ENCODE measurements at places on chromosomes 7 and 10.

DNA sequence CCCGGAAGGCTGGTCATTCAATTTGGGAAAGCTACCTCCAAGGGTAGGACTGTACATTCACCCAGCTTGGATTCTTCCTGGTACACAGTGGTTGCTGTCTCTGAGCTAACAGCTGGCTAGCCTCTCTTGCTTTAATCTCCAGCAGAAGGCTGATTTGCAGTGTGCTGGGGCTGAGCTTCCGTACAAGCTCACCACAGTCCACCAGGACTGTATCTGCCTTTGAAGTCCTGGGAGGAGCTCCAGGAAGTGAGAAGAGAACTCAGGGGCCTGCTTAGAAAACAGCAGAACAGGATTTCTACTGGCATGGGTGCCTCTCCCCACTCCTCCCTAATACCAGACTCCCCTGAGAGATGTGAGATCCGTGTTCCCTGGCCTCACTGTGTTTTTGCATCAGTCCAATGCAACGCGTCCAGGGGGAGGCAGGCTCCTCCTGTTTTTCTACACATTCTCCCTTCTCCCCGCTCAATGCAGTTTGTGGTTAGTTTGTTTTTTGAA, 6.6 kb downstream of the AFAP1L2 start:
- DNase-seq, result no peak

DNA sequence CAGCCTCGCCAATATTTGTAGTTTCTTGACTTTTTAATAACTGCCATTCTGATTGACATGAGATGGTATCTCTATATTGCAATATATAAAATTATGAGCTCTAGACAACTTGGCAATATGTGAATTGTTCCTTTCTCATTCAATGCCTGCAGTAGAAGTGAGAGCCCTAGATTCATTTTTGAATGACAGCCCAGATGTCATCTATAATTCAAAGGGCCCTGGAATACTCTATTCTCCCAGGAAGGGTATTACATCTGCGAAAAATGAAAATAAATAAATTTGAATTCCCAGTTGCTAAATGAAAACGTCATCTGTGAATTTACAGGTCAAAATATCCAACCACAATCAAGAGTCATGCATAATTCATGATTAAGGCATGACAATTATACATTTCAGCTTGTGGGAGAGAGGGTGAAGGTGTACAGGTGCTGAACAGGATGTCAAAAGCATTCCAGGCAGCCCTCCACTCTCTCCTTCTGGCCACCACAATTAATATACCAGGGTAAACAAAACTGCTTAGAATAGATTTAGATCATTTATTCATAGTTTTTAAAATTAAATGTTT, 1147.3 kb downstream of the XPNPEP1 start:
- DNase-seq, result no peak

GRCh38 chr7:108584211-108584610, 14.5 kb downstream of the DNAJB9 start:
- no peak for DNase-seq

- no peak for DNase-seq
Observed at GRCh38 chr10:29709484-29710002, 74.8 kb upstream of the SVIL start.

GRCh38 chr7:123191132-123191531, 8.6 kb downstream of the SLC13A1 start:
- DNase-seq, result no peak

- DNase-seq, result no peak
Observed at GRCh38 chr7:151249034-151249731, 689 bp upstream of the SMARCD3 start.

GRCh38 chr7:83036721-83037380, 125.8 kb downstream of the PCLO start:
- no peak for DNase-seq

DNA sequence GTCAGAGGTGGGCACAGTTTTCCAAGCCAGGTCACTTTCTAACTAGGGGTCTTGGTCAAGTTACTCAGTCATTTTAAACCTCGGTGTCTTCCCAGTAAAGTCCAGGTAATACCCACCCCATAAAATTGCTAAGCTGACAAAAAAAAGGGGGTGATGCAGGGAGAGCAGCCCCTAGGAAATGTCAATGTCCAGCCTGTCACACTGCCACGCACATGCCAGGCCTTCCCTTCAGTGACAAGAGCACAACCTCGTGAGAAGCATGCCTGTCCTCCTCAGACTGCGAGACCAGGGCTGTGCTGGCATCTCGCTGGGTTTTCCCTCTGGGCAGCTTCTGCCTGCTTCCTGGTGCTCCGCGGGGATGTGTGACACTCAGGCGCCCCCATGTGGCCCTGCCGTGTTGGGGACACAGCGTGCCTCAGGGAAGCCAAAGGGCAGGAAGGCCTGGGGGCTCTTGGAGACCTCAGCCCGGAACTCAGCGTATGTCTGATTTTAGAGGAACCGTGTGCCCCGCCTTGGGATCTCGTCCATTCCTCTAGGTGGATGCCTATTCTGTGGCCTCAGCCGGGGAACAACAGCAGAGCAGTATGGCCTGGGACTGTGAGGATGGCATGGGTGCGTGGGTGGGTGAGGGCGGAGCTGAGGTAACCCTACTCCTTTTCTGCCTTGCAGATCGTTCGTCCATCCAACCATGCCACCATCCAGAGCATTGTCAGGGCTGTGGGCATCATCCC, 10.2 kb upstream of the GDF2 start:
- DNase-seq, result no peak

DNA sequence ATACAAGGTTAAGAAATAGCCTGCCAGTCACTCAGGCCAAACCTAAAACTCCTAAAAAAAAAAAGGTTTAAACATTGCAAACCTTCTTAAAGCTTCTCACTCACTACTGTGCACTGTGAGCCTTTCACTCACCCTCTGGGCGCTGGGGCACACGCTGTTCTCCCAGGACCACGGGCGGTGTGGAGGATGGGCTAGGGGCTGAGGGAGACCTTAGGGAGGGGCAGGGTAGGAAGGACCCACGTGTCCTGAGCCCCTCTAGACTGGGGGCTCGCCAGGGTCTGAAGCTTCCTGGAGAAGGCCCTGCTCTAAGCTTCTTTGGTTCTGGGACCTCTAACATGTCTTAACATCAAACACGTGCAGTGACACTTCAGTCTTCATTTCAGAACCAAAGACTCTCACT, 569.8 kb downstream of the DNAJB6 start:
- DNase-seq, result no peak

GRCh38 chr7:953547-954327, 743 bp downstream of the ADAP1 start:
- no peak for DNase-seq

DNA sequence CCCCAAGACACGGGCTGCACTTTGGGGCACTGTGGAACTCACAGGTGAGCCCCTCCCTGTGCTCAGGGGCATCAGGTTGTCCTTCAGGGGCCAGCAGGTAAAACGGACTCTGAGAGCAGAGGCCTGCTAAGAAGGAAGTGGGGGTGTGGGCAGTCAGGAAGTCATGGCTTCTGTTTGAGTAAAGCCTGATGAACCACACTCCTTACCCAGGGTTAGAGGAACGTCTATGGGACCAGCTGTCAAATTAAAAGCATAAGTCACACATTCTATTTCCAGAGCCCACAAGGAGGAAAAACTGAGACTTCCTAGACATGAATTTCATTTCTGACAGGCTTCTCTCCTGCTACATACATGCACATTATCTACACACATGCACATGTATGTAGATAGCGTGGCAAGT, 616.4 kb downstream of the SDK1 start:
- no peak for DNase-seq

DNA sequence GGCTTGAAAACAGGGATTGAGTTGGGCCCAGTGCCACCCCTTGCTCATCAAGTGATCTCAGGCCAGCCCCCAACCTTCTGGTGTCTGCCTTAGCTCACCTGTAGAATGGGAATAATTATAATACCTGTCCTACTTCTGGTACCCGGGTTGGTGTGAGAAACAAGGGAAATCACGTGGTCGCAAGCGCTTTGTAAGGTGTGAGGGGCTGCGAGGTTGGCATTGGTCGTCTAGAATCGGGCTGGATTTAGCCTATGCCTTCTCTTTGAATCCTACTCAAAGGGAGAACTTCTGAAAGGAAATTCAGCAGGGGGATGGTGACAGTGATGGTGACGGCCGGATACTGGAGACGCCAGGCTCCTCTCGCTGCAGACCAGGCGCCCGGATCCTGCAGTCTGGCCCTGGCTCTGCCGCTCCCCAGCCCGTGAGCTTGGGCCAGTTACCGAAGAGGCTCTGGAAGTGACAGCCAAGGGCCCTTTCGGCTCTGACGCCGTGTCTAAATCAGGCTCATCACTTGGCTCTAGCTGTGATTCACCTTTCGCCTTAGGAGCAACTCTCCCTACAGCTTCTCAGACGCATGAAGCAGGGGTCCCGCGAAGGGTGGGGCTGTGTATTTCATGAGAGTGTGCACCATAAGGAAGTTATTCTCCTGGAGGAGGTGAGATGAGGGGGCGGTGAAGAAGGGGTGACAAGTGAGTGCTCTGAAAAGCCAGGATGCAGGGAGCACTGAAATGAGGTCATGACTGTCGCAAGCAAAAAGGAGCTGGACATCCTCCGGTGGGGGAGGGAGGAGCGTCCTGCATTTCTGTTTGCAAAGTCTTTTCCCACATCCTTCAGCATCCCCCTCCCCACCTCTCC, 4.0 kb upstream of the CREB5 start:
- DNase-seq, result no peak

- no peak for DNase-seq
Observed at GRCh38 chr10:117609095-117609795, 66.7 kb downstream of the EMX2 start.

- DNase-seq, result no peak
Observed at GRCh38 chr10:99658622-99659030, 683 bp upstream of the ENTPD7 start.

GRCh38 chr7:46576950-46577349, 655.9 kb upstream of the IGFBP3 start:
- DNase-seq, result no peak

DNA sequence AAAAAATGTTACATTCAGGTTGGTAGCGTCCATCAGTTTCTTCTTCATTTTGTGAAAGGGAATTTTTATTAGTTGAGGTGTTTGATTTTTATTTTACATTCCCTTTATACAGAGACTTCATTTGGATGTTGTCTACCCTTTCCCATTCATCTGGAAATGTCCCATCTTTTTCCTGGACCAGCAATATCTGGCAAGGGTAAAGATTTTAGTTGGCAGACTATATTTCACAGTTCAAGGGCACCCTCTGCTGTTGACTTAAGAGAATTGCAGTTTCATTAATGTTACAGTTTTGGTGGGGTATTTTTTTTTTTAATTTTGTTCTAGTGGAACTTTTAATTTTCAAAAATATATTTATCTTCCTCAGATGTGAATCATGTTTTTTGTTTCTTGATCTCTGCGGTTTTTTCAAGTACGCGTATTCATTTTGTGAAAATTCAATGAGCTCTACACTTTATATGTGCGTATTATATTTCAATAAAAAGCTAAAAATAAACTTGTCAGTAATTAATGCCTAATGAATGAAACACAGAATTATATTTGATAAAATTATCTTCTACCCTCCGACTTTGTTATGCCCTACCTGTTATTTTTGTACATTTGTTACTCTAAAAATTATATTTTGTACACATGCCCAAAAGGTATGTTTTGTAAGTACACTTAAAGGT, 97.9 kb upstream of the KLF14 start:
- DNase-seq, result no peak

DNA sequence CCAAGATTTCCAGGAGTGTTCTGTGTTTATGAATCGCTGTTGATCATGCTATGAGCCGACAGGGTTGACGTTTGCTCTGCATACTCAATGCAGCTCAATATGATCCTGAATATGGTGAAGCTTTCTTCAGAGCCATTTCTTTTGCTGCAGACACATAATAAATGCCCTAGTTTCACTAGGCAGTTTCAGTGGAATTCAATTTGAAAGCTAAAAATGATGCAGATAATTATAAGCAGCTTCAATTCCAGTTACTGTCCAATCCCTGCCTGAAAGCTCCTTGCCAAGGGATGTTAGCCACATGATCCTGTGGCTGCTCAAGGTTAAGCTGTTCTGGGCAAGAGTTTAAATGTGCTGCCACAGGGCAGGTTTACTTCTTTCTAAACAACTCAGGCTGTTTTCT, 805.6 kb downstream of the NRG3 start:
- no peak for DNase-seq

DNA sequence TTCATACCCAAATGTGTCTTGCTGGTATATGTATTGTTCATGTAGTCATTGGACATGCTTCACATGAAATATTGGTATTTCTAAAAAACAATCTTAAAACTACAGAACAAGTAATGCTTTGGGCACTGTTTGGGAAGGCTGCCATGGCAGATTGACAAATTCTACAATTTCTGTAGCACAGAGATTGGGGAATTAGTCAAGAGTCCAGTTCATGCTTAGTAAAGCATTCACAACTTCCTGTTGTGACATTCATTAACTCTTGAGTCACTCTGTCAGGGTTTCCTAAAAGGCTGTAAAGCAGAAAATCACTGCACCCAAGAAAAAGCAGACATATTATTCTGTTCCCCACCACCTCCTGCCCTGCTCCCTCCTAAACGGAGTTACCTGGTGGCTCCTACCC, 398.9 kb downstream of the PHTF2 start:
- DNase-seq, result no peak

GRCh38 chr10:99451981-99452380, 21.6 kb upstream of the GOT1 start:
- DNase-seq, result no peak

DNA sequence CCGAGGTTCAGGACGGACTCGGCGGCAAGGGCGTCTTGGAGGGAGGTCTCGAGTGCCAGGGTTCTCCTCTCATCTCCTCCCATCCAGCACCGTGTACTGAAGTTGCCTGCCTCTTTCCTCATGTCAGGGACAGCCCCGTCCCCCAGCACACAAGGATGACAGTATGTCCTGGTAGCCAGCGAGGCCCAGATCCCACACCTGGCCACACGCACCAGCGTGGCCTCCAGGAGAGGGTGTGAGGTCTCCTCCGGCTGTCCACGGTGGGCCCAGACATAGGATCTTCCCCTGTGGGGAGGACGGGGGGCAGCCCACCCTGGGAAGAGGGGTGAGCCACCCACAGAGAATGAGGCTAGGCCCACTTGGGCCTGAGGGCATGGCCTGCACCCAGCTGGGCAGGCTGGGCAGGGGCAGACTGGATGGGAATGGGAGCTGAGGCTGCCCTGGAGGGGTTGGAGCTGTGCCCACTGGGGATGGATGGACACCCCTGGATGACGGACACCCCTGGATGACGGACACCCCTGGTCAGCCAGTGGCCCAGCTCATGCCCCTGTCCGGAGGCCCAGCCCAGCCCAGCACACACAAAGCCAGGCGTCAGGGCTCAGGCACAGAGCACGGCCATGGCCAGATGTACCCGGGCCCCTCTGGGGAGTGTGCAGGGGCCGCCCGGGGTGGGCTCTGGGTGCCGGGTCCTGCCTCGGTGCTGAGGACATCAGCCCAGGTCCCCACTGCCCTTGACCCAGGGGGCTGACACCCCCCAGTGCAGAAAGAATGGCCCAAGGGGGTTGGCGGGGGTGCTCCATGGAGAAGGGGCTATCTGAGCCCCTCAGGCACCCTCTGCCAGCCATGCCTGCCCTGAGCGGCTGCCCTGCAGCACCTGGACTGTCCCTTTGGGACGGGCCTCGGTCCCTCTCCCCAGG, 30.9 kb upstream of the CFAP46 start:
- no peak for DNase-seq

- no peak for DNase-seq
Observed at GRCh38 chr10:19580691-19581090, 235.5 kb upstream of the PLXDC2 start.

Data from cortex of kidney (tissue), 1 donor.